SJCRH30 (cell line): ENCODE measurements at places on chromosomes 4 and X.

- DNase-seq, result no peak
Observed at GRCh38 chr4:94741304-94741703, 16.5 kb upstream of the BMPR1B start.

DNA sequence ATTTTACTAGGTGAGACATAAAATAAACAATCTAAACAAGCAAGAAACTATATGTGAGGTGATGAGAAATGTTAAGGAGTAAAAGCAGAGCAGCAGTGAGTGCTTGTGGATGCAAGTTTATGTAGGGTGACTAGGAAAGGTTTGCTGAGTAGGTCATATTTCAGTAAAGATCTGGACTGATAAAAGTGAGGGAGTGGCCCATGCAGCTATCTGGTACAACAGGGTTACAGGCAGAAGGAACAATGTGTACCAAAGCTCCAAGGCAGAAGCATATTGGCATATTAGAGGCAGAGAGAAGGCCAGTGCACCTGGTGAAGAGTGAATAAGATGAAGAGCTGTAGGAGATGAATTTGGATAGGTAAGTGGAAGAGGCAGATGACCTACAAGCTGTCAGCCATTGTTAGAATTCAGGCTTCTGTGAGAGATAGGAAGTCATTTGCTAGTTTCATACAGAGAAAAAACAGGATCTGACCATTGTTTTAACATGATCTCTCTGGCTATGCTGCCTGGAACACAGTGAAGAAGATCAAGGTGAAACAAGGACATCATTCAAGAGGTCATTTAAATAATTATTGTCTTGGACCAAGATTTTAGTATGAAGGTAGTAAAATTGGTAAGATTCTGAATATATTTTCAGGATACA is 274.6 kb downstream of the ANKRD50 start:
- no peak for DNase-seq

DNA sequence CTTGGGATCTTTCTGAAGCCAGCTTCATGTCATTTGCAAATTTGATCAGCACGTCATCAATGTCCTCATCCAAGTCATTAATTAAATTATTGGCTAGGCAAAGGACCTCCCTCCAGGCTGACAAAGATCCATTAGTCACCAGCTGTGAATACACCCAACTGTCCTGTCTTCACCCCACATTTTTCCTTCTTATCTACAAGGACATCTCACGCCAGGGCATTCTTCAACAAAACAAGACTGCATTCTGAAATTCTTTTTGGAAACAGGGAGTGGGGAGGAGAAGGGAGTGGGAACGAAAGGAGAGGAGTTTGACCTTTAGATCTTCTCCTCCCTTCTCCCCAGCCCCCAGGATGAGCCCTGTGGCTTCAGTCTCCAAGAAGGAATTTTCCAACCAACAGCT is 32.7 kb downstream of the NLGN3 start:
- DNase-seq, result no peak

DNA sequence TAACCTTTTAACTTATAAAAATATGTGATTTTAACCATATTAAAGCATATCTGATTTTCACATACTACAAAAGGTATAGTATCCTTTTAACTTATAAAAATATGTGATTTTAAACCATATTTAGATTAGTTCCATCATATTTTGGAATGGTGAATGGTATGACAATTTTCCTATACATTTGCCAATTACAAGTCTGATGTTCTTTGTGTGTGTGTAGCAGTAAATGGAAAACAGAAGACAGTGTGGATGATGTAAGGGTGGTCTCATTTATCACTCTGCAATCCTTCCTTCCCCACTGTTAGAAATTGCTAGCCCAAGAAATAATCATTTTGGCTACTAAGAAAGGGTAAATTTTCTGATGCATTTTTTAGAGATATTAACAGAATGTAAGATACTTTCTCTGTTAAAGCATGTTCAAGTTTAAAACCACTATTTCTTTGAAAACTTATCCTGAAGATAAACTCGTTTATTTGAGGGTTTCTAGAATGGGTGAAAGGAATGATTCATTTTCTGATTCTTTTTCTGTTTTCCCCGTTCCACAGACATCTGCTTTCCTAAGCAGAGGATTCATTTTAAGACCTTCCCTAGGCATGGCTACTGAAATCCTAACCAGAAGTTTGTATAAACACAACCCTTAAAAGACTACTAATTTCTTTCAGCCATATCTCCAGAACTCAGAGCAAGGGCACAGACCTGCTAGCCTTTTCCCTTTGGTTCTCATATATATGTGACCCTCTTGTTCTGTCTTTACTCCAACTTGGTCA is 21.0 kb downstream of the NUDT6 start:
- no peak for DNase-seq

- DNase-seq, result no peak
Observed at GRCh38 chr4:86563416-86563815, 30.7 kb upstream of the PTPN13 start.

DNA sequence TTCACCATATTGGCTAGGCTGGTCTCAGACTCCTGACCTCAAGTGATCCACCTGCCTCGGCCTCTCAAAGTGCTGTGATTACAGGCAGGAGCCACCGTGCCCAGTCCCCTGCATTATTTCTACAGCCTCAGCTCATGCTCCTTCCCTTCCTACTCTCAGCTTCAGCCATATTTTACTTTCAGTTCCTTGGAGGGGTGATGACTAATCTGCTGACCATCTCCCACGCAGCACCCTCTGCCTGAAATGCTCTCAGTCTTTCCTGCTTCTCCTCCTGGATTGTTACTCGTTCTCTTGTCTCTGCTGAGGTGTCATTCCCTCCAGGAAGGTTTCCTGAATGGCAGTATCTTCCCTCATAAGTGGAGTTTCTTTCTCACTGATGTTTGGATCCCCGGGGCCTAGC is 63.3 kb downstream of the MOSPD2 start:
- peak; percentile 18 for DNase-seq

DNA sequence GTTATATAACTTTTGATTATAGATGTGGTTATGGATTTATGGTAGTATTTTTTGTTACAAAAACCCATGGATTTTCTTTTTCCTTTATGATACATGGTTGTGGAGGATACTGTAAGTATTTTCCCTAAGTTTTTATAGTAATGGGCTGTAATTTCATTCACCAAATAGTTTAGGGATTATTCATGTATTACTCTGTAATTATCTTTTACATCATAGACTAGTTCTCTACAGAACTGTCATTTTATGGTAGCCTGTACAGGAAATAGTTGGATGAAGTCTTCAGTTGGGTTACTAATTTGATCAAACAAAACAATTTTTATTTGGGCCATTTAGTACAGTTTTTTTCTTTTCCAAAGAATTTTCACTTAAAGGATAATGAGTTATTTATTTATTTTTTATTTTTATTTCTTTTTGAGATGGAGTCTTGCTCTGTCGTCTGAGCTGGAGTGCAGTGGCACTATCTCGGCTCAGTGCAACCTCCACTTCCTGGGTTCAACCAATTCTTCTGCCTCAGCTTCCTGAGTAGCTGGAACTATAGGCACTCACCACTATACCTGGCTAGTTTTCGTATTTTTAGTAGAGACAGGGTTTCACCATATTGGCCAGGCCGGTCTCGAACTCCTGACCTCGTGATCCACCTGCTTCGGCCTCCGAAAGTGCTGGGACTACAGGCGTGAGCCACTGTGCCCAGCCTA is 42.1 kb downstream of the RBPJ start:
- no peak for DNase-seq

DNA sequence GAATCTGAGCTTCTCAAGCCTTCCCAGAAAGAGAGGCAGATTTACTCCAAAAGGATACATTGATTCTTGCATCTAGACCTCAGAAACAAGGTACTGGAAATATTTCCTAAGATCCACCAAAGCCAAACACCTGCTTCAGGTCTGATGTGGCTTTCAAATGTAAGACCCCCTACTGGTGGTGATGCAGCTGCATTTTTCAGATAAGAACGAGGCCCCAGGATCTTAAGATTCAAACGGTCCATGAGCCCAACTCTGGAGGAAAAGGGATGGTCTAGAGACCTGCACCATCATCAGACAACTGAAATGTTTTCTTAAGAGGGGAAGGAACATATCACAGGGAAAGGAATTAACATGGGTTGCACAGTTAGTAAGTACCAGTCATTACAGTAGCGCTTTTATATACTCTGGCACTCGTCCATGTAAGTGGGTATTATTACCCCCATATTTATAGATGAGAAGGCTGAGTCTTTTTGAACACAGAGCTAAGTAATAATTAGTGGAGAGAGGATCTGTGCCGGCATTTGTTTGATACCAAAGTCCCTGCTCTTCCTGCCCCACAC is 73.7 kb downstream of the LEF1 start:
- no peak for DNase-seq

GRCh38 chr4:128688846-128689437 is 120.6 kb upstream of the JADE1 start:
- DNase-seq, result no peak
